ENCODE measurements at places on chromosomes 12 and 14.

DNA sequence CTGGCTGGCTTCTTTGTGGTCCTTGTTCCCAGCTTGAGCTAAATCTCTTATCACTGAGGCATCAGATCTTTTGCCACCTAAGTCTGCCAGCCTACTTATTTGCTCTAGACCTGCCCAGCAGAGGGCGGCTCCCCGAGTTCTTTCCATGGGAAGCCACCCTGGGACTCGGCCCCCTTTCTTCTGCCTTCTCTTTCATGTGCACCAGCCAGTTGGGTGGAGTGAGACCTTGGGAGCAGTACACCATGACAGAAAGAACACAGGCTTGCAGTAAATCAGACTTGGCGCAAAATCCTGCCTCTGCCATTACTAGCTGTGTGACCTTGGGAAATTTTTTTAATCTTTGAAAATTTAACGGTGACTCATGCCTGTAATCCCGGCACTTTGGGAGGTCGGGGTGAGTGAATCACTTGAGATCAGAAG is 7.4 kb downstream of the SMAGP start:
- DNase-seq = no peak

GRCh38 chr14:70555890-70556289 is 21.1 kb upstream of the ADAM20 start:
- DNase-seq = no peak

- DNase-seq = no peak
These were observed 1.0 kb downstream of the IGFBP6 start for GRCh38 chr12:53098354-53098981.

DNA sequence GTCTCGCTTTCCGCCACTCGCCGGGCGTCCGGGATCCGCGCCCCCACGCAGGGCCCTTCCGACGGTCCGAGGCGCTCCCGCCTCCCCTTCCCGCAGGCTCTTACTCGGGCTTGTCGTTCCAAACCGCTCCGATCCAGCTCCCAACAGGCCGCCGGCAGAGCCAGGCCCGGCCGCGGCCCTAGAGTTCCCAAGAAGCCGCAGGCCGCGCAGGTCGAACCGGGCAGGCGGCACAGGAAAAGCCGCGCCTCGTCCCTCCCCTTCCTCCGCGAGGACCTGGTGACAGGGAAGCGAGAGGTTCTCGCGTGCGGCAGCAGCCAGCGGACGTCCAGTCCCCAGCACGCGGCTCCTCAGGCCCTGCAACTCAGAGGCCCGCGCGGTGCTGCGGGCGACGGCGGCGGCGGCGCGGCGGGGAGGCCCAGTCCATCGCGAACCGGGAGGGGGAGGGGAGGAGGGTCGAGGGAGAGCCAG is 272 bp downstream of the HECTD1 start:
- DNase-seq = no peak

- no peak for DNase-seq
These were observed 15.2 kb downstream of the RILPL2 start for GRCh38 chr12:123421314-123421713.

GRCh38 chr14:57314396-57315089 is 45.8 kb downstream of the AP5M1 start:
- no peak for DNase-seq

DNA sequence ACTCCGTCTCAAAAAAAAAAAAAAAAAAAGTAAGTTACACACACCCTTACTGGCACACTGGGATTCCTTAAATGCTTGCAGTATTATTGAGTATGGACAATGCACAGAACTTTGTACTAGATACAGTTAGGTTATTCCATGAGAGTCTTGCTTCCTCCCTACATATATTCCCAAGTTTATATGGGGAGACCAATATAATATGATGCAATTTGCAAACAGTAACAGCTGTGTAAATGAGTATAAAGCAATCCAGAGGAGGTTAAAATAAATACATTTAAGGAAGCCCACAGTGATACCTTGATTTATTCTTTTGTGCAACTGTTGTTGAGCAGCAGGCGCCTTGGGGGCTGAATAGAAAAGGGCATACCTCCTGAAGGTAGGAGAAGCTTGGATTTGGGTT is 26.6 kb downstream of the RASSF3 start:
- DNase-seq = no peak

GRCh38 chr14:72788255-72788654 is 105.6 kb downstream of the DPF3 start:
- DNase-seq = no peak

DNA sequence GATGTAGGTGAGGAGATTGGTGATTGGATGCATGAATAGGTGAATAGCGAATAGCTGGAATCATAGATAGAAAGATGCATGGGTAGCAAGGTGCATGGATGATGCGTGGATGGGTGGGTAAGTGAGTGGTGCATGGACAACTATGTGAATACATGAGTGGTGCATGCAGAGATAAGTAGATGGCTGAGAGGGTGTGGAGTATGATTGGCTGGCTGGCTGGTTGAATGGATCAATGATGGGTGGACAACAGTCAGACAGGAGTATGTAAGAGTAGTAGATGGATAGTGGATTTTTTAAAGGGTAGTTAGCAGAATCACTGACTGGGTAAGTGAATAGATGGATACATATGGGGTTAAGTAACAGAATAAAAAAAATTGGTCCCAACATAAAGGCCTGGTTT is 33.9 kb downstream of the SERPINA3 start:
- DNase-seq = peak; percentile 8

GRCh38 chr12:113485330-113485729 is 13.7 kb upstream of the LHX5 start:
- DNase-seq = no peak

DNA sequence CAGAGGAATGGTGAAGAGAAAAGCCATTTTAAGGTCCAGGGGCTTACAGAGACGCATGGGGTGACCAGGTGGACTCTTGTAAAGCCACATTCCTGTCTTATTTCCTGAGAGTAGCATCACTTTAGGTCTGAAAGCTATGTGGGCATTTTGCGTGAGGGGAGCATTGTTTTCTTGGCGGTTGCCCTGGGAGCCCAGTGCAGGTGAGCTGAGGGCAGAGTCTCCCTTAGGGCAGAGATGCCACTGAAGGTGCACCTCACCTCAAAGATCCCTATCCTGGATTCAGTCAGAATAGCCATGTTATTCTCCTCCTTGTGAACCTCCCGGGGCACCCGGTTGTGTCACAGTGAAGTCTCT is 12.4 kb downstream of the GLRX5 start:
- DNase-seq = no peak

DNA sequence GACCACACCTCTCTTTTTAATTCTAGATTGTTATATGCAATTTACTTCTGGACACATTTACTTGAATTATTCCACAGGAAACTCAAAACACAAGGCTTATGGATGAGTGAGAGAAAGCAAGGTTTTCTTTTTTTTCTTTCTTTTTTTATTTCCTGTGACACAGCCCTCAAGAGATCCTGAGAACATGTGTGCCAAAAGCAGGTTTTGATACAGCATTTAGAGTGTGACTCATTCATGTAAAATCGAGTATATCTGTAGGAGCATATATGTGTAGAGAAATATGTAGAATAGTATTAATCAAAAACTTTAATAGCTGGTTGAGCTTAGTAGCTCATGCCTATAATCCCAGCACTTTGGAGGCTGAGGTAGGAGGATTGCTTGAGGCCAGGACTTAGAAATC is 4.4 kb upstream of the MAX start:
- DNase-seq = no peak

- DNase-seq = no peak
These were observed 22.2 kb downstream of the MANSC1 start for GRCh38 chr12:12327802-12328201.

- no peak for DNase-seq
These were observed 66.4 kb downstream of the PTHLH start for GRCh38 chr12:27906127-27906500.

DNA sequence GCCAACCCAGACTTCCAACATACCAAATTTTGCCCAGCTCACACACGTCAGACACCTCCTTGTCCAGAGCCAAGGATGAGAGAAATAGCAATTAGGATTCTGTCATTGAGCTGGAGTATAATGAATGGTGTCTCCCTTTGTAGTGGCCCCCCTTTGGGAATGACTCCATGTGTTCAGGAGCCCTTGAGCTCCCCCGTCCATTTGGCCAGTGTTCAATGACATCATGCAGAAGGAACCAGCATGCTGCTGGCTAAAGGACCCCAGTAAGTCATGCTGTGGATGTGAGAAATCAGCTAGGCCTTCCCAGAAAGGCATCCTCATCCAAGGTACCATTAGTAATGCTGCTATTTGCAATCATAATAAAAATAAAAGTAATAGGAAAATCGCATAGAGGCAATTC is 158.8 kb upstream of the SRRM4 start:
- DNase-seq = no peak

DNA sequence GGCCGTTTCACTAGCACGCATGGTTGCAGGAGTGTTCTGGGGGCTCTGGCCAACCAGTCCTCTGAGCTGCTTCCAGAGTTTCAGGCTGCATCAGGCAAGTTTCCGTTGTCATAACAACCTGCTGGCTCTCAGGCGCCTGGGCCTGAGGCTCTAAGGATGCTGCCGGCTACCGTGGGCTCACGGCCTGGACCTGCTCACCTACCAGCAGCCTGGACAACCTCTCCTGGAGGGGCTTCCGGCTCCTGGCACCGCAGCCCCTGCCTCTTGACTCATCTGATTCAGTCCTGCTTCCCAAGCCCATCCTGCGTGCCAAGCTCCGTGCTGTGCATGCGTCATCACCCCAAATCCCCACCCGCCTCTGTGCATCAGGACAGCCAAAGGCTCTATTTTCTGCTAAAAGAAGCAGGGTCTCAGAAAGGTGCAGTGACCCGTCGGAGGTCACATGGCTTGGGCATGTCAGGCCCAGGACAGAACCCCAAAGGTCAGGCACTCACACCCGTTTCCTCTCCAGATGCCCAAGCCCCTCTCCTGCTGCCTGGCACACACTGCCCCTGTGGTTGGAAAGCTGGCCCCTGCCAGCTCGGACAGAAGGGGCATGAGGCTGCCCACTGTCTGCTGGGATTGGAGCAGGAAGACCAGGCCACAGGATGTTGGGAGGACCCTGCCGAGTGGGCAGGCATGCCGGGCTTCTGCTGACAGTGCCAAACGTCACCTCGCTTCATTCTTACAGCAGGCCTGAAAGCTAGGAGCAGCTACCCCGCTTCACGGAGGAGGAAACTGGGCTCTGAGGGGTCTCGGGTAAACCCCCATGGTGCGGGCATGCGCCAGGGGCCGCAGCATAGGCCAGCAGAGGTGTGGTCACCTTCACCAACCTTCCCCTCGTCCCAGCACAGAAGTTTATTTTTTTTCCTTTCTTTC is 5.7 kb downstream of the BEGAIN start:
- DNase-seq = no peak

DNA sequence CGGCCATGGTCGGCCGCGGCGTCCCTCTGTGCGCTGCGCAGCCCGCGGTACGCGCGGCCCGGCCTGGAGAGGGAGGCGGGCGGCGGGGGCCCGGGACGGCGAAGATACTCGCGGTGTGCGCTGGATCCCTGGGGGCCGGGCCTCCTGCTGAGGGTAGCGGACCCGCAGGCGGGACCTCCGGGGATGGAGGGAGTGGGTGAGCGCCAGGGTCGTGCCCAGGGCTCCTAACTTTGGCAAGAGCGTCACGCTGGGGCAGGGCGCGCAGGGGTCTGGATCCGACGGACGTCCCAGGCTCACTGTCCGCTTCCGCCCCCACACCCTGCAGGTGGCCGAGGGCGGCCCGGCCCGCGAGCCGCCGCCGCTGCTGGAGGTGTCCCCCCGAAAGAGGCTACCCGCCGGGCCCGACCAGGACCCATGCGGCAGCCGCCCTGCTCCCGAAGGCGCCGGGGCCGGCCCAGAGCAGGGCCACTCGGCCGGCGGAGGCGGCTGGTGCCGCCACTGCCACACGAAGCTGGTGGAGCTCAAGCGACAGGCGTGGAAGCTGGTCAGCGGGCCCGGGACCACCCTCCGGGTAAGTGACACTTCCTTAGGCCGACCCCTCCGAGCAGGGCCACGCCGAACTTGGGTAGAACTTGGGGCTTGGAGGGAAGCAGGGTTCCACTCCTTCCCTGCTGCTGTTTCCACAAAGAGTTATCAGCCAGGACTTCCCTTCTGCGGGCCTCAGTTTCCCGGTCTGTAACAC is 502 bp downstream of the KIF26A start:
- DNase-seq = no peak

DNA sequence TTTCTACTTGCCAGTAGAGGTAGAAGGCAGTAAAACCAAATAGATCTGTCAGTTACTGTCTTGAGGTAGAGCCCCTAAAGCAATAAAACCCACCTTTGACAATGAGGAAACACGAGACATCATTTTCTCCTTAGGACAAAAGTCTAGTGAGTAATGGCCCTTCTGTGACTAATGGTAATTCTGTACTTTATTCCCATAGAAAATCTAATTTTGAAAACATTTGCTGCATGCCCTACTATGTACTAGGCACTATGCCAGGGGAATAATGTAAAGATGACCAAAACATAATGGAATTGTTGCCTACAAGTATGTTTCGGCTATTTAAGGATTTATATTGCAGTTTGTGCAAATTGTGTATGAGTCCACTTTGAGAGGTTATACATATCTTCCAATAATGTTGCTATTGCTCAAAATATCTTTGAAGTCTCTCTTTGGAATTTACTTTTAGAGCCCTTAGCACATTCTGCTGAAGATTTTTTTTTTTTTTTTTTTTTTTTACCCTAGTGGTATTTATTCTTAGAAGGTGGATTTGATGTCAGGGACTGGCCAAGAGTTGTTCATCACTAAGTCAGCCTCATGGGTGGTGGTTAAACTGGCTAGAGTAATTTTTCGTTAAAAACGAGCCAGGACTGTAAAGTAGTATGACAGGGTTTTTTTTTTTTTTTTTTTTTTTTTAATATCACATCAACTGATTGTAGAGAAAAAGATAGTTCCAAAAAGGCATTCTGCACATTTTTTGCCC is 109.7 kb downstream of the CRADD start:
- DNase-seq = no peak

GRCh38 chr12:90280564-90281058 is 572.0 kb upstream of the ATP2B1 start:
- DNase-seq = no peak

GRCh38 chr14:89248411-89249064 is 168.5 kb downstream of the FOXN3 start:
- no peak for DNase-seq

GRCh38 chr14:75242546-75243273 is 35.9 kb upstream of the FOS start:
- no peak for DNase-seq

DNA sequence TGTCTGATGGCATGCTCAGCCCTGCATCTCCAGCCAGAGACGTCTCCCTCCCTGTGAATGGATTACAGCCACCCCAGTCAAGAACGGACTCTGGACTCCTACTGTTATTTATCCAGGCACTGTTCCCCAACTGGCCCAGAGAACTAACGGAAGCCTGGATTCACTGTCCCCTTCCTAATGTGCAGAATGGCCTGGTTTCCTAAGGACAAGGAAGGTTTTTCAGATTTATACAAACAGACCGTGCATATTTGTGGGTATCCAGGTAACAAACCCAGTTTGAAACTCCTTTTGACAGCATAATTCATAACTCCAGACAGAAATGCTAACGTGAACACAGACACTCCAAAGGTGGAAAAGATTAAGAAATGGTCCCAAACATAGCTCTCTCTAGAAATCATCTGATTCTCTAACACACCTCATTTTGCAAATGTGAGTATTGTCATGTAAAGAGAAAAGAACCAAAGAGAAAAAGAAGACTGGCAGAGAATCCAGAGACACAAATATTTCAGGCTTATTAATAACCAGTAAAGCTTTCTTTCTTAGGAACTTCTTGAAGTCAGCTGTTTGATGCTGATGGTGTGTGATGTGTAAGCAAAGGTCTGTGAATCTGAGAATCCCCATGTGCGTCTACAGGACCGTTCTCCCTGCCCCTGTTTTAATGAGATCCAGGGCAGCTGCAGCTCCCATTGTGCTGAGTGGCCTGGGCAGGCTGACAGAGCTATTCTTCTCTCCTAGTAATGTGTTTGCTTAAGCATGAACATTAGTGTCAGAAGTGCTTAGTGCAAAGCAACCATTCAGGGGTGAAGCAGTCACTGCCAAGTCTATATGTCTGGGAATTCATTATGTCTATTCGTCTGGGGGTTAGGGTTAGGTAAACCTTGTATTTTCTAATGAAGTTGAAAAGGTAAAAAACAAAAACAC is 86.8 kb upstream of the HIF1A start:
- no peak for DNase-seq
